ENCODE measurements at places on chromosomes 7 and 10. TPM values are rescaled to one million over a fixed set of nuclear protein-coding genes. Genes with fewer than 3 reads are reported as not detected.

The DLX5 gene
- 0.36 TPM for polyA plus RNA-seq

- peak; percentile 32 for DNase-seq
Observed at GRCh38 chr10:121926671-121927317, 1.0 kb downstream of the ATE1 start.

- no peak for DNase-seq
Observed at GRCh38 chr10:33494694-33495265, 160.3 kb upstream of the NRP1 start.

GRCh38 chr7:41873741-41874140 is 170.9 kb upstream of the INHBA start:
- DNase-seq: no peak

DNA sequence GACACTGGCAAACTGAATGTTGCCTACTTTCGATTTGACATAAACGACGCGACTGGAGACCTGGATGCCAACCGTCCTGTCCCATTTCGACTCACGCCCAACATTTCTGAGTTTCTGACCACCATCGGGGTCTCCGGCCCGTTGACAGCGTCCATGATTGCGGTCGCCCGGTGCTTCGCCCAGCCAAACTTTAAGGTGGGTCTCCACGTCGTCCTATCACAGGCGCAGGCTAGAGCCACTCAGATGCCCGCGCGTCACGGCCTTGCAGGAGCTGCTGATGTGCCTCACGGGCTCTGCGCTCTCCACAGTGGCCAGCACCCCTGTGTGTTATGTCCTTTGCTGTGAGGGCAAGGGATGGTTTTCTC is 132.6 kb downstream of the SMURF1 start:
- no peak for DNase-seq

DNA sequence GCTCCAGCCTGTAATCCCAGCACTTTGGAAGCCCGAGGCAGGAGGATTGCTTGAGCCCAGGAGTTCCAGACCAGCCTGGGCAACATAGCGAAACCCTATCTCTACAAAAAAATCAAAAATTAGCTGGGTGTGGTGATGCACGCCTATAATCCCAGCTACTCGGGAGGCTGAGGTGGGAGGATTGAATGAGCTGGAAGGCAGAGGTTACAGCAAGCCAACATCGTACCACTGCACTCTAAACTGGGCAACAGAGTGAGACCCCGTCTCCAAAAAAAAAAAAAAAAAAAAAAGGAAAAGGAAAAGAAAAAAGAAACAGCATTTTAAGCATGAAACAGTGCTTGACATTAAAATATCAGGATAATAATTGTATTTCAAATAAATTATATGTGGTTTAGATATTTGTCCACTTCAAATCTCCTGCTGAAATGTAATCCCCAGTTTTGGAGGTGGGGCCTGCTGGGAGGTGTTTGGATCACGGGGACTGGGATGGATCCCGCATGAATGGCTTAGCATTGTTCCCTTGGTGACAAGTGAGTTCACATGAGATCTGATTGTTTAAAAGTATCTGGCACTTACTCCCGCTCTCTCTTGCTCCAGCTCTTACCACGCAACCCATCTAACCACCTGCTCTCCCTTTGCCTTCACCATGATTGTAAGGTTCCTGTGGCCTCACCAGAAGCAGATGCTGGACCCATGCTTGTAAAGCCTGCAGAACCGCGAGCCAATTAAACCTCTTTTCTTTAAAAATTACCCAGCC is 103.4 kb downstream of the SRPK2 start:
- DNase-seq: no peak

Data from renal cortex interstitium (tissue), 15 donors.